Endothelial cell of umbilical vein (primary cell): ENCODE measurements at places on chromosomes 5 and 9.

- DNase-seq = no peak
These were observed 98.7 kb upstream of the IFNE start for GRCh38 chr9:21580636-21581378.

DNA sequence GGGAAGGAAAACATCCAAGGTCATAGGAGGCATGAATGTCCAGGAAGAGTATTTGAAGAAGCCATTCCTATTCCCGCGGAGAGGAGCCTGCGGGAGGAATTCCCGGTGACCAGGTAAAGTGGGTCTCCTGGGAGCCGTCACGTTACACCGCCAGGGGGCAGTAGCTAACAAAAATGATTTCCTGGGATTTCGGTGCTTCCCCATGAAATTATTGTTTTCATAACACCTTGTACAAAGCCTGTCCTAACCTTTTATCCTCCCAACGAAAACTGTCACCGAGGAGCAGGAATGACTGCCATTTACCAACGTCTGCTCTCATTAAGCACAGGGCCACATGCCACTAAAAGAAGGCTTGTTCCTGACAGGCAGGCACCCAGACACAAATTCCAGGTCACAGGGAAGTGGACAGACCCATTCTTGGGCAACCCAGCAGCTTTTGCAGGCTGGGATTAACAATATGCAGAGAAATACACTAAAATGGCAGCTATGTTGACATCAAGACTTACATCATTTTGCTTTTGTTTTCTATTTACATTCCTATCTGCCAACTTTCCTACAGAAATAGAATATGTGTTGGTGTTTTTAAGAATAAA lies 41.2 kb upstream of the CTSL start:
- DNase-seq = peak; percentile 30

DNA sequence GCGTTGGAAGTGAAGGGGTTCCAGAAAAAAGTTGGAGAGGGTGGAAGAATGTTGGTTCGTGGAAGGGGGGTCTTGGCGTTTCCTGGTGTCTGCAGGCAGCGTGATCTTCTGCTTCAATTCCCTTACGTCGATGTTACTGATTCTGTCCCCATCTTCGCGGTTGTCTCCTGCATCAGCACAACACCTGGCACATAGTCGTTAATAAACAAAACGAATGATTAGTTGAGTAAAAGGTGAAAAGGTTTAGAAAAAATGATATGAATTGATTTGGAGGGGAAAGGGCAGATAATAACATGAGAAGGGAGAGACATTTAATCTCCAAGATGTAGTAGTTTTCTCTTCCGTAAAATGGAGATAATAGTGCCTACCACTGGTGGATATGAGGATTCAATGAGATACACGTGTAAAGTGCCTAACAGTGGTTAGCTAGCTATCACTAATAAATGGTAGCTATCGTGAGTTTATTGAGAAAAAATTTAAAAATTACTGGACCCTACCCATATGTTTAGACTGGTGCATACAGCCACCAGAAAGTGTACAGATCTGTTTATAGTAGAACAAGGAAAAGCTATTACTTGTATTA lies 556 bp downstream of the MTREX start:
- peak; percentile 70 for DNase-seq

DNA sequence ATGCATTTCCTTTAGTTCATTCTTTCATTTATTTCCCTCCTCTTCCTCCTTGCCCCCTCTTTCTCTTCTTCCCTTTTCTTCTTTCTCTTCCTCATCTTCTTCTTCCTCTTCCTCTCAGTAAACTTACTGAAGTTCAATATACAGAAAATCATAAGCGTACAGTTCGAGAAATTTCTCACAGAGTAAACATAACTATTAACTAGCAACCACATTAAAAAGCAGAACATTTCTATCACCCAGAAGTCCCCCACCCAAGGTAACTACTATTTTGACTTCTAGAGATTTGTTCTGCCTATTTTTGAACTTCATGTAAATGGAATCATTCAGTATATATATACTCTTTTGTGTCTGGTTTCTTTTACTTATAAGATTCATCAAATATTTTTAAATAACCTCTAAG lies 48.2 kb downstream of the TNFAIP8 start:
- no peak for DNase-seq

DNA sequence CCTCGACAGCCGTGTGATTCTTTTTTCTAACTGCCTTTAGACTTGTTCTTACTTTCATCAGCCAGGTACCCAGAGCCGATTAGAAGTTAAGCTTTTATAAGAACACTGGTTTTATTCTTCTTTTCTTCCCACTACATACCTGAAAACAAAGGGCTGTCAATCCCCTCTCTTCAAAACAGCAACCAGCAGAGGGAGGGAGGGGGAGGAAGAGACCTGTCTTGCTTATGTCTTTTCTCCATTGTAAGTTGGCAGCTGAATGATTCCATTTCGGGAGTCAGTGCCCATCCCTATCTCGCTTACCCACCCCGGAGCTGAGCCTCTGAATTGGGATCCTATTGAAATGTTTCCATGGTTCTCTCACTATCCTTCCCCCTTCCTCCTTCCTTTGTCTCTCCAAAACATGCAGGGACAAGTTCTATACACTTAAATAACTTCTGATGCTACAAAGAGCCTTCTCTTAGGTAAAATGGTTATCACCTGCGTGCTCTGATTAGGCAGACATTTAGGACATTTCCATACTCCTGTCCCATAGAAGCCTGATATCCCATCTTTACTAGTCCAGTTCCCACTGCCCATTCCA lies 83.9 kb upstream of the WWC1 start:
- DNase-seq = no peak
